ENCODE measurements at places on chromosomes 6 and 20.

DNA sequence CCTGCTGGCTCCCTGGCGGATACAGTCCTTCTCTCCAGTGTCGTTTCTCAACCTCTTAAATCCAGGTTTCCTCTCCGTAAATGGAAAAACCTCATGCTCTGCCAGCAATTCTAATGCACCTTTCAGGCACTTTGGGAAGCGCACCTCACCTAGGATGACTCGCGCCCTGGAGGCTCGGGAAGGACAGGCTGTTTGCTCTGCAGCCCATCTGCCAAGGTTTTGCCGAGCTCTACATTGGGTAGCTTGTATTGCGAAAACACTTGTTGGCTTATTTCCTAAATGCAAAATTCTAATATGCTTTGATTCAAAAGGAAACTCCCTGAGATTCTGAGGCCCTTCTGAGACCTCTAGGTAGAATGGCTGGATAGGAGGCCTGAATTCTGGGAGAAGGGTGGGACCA, 102.6 kb upstream of the MLN start:
- DNase-seq = no peak

DNA sequence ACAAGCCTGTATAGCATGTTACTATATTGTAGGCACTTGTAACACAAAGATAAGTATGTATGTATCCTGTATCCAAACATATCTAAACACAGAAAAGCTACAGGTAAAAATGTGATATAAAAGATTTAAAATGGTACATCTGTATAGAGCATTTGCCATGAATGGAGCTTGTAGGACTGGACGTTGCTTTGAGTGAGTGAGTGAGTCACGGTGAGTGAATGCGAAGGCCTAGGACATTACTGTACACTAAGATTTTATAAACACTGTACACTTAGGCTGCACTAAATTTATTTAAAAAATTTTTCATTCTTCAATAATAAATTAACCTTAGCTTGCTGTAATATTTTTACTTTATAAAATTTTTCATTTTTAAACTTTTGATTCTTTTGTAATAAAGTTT, 136.9 kb downstream of the NKAIN2 start:
- DNase-seq = no peak

DNA sequence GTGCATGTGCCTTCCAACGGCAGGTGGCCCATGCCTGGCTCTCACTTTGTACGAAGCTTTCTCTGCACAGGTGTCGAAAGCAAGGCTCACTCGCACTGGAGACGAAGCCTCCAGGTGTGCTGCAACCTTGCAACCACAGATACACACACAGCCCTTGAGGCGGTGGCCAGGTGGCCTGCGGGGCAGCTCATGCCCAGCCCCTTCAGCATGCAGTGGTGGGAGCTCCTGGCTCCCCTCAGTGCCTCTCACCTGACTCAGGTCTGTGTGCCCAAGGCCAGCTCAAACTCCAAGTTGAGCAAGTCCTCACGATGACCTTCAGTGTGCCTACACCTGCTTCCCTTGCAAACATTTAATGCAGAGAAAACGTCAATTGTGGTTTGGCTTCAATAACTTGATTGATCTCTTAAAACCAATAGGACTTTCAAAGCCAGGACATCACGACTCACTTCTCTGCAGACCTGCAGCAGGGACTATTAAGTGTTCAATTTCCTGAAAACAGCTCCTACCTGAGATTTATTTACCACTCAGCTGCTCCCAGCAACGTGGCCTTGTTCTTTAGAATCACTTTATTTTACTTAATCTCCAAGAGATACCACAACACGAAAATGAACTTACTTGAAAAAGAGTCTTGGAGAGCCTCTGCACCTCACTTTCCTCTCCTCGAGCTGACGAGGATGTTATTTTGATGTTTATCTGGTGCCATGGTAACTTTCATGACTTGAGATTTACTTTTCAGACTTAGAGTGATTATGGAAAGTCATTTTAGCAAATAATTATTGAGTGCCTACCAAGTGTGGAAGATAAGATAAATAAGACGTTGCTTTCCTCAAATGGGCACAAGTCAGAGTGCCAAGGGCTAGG, 86.3 kb downstream of the SLC22A23 start:
- no peak for DNase-seq

DNA sequence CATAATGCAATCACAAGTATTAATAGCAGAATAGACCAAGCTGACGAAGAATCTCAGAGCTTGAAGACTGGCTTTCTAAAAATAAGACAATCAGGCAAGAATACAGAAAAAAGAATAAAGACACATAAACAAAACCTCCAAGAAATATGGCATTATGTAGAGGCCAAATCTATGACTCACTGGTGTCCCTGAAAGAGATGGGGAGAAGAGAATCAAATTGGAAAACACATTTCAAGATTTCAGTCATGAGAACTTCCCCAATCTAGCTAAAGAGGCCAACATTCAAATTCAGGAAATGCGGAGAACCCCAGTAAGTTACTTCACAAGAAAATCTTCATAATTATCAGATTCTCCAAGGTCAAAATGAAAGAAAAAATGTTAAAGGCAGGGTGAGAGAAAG, 69.0 kb upstream of the PDE7B start:
- DNase-seq = no peak

DNA sequence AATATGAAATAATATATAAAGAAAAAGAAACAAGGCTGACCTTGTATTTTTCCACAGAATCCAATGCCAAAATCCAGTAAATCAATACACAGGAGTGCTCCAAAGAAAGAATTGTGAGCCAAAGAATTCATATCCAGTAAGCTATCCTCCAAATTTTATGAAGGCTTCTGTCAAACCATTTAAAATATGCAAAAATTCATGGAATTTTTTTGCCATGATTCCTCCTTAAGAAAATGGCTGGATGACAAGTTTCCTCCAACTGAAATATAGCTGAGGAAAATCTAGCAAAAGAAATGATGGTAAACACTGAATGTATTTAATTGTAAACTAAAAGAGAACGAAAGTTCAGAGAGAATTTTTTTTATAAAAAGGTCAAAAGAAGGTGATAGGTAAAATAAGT, 290.3 kb downstream of the UBE3D start:
- no peak for DNase-seq

DNA sequence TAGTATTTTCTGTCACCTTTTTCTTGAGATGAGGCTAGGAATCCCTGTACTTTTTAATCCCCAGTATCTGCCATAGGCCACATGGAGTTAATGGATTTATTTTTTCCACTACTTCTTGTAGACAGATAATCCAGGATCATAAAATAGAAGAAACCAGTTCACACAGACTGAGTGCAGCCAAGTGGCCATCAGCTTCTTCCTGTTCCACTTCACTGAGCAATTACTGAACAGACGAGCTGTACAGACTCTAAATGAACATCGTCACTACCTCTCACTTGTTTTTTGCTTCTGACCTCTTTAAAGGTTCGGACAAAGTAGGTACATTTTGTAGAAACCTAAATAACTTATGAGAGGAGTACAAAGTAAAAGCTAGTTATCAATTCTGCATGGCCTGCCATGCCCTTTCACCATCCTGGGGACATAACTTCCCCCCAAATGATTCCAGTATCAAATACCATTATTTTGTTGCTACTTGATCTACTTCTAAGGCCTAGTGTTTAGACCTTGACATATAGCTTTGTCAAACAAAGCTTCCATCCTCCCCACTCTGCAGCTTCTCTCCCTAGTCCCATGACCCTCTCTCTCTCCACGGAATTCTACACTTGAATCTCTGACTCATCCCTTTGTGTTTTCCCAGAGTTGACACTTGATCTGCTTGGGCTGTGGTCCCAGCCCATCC, 34.4 kb upstream of the ARHGAP18 start:
- no peak for DNase-seq

DNA sequence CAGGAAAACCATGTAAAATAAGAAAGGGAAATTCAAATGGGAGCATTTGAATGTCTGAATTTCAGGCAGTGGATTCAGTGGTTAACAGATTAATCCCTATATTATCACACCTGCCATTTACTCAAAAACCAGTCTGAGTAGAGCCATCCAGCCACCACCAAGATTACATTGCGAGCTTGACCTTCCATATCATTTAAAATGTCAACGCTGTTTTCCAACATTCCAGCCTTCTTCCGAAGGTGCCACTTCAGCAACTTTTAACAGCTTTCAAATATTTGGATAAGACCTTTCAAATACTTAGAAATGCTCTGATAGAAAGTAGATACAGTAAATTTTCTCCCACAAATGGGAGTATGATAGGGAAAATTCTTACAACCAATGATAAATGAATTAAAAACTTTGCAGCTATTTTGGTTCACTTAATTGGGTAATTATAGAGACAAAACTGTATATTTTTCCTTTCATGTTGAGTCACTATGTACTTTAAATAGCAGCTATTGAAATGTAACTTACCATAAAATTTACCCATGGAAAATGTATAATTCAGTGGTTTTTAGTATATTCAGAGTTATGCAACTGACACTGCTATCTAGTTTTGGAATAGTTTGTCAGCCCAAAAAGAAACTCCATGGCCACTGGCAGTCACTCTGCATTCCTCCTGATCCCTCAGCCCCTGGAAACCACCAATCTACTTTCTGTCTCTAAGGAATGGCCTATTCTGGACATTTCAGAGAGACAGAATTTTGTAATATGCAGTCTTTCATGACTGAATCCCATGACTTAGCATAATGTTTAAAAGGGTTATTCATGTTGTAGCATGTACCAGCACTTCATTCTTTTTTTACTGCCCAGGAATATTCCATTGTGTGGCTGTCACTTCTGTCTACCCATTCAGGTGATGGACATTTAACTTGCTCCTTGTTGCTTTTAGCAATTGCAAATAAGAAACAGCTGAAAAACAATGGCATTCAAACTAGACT, 21.5 kb downstream of the EZR start:
- no peak for DNase-seq

- DNase-seq = no peak
Observed at GRCh38 chr20:3307078-3307477, 68.1 kb upstream of the SLC4A11 start.

- no peak for DNase-seq
Observed at GRCh38 chr20:1825507-1825906, 69.7 kb upstream of the SIRPA start.

DNA sequence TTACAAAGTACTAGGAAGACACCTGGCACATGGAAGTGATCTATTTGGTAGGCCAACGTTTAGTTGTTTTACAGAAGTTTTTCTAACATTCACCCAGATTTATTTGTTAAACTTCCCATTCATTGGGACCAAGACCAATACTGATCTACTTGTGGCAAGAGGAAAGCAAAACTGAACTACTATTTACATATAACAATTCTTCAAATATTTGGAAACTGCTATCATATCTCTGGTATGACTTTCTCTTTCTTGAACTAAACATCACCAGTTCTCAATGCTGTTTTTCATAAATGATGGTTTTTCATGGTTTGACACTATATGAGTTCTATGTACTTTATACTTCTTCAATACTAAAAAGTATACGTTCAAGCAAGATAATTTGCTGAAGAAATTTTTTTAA, 189.2 kb downstream of the ASCC3 start:
- no peak for DNase-seq

DNA sequence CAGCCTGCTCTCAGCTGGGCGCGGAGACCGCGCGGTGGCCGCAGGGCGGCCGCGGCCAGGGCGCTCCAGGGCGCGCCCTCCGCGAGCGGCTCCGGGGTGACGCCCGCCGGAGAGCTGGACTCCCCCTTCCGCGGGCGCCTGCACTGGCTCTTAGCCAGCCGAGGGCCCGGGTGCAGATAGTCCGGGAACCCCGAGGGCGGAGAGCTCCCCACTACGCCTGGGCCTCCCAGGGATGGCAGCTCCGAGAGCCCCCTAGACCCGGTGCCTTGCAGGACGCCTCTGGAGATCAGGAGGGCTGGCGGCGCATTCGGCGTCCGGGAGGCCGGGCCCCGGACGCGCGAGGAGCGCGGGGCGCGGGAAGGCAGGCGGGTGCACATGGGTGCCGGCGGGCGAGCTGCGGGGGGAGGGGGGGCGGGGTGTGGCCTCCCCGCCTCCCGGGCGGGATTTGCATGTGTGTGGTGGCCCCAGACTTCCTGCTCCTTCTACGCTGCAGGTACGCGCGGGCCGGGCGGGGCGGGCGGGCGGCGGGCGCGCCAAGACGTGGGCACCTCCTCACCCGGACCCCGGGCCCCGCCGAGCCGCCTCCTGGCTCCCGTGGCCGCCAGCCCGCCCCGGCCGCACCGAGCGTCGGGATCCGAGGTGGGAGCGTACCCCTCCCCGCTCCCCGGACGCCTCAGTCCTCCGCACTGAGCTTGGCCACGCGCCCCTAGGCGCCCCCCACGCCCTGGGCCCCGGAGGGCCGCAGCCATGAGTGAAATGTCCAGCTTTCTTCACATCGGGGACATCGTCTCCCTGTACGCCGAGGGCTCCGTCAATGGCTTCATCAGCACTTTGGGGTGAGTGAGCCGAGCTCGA, at the start of gene ITPR3:
ITPR3 (plus strand) TSS at position 467 of the 855 bp plus-strand sequence; CDS start at position 748, 281 bp downstream.
- peak; percentile 79 for DNase-seq
